ENCODE measurements at places on chromosomes 2 and 18. TPM values are rescaled to one million over a fixed set of nuclear protein-coding genes. Genes with fewer than 3 reads are reported as not detected.

Gene RGPD8
- polyA plus RNA-seq: 1.5 TPM

Gene POTEJ
- not detected for polyA plus RNA-seq

Gene TSPYL6
- not detected for polyA plus RNA-seq

Gene CGREF1
- polyA plus RNA-seq: 0.74 TPM

Gene FAM237A
- polyA plus RNA-seq: not detected

Gene DCC
- 0.67 TPM for polyA plus RNA-seq

Gene REG3A
- polyA plus RNA-seq: not detected

Gene PDE11A
- polyA plus RNA-seq: 0.24 TPM

Gene ELOA2
- polyA plus RNA-seq: not detected

Gene KLHL29
- 4.9 TPM for polyA plus RNA-seq

Gene HOXD12
- polyA plus RNA-seq: not detected

Gene DPP10
- not detected for polyA plus RNA-seq

Gene CD8B2
- polyA plus RNA-seq: not detected

Gene CDK15
- 16.0 TPM for polyA plus RNA-seq

Gene SERPINB11
- not detected for polyA plus RNA-seq

Gene C1GALT1C1L
- polyA plus RNA-seq: 0.51 TPM

Gene ST6GAL2
- not detected for polyA plus RNA-seq

Gene SGO2
- 3.7 TPM for polyA plus RNA-seq

Gene PCGF1
- 20.9 TPM for polyA plus RNA-seq

Gene CEP68
- 7.3 TPM for polyA plus RNA-seq

Gene KIAA2012
- polyA plus RNA-seq: 0.12 TPM

Gene EFEMP1
- 376 TPM for polyA plus RNA-seq

Gene LAMA1
- polyA plus RNA-seq: 26.0 TPM

Gene DNAJC5G
- polyA plus RNA-seq: not detected

Gene C1QL2
- not detected for polyA plus RNA-seq

Gene THOC1
- polyA plus RNA-seq: 35.1 TPM

Gene SERPINB4
- not detected for polyA plus RNA-seq

Gene CACNB4
- 0.19 TPM for polyA plus RNA-seq

Gene TRAF3IP1
- polyA plus RNA-seq: 7.3 TPM

Gene HJURP
- 12.2 TPM for polyA plus RNA-seq

Gene REG1A
- polyA plus RNA-seq: not detected

Gene OR6B2
- polyA plus RNA-seq: not detected

Gene ARHGAP25
- polyA plus RNA-seq: 0.55 TPM

Gene TIGD1
- polyA plus RNA-seq: 4.3 TPM

Gene ICOS
- polyA plus RNA-seq: not detected

Measured in AG04450 (cell line).